ENCODE measurements at places on chromosomes 5 and 9.
A peak's percentile ranks its signal among the peaks of the same experiment; 100 is the strongest.

DNA sequence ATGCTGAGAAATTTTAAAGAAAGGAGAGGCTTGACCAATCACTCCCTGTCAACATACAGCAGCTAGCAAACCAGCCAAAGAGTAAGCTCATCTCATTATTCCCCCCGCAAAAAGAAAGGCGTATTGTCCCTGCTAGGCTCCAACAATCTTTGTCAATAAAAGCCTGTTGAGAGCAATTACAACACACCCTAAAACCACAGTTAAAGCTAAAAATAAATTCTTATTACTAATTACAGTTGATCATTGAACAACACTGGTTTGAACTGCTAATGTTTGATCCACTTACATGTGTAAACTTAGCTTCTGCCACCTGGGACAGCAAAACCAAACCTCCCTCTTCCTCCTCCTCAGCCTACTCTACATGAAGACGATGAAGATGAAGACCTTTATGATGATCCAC lies 151.2 kb downstream of the TSSK1B start:
- DNase-seq = no peak

DNA sequence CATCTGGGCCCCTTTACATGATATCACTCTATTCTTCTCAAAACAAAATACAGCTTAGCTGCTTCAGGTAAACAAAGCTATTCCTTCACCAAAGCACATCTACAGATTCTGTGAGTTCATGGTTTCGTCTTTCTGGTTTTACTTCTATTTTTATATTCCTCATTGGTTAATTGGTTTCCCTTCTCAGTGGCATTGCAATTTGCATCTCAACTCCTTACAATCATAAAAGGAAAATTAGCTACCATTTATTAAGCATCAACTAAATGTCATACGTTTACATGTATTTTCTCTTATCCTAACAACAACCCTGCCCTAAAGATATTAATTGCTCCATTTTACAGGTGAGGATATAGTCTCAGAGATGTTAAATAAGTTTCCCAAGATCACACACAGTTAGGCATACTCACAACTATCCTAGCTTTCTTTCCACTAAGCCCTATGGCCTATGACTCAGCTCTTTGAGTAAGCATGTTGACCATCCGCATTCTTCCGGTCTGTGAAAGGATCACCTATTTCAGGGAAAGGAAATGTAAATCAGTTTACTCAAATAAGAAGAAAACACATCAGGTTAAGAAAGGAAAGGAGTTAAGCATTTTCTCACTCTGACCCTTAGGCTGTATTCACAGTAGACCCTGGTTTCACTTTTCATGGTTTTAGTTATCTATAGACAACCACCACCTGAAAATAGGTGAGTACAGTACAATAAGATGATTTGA lies 146.1 kb downstream of the CAAP1 start:
- peak; percentile 74 for DNase-seq

DNA sequence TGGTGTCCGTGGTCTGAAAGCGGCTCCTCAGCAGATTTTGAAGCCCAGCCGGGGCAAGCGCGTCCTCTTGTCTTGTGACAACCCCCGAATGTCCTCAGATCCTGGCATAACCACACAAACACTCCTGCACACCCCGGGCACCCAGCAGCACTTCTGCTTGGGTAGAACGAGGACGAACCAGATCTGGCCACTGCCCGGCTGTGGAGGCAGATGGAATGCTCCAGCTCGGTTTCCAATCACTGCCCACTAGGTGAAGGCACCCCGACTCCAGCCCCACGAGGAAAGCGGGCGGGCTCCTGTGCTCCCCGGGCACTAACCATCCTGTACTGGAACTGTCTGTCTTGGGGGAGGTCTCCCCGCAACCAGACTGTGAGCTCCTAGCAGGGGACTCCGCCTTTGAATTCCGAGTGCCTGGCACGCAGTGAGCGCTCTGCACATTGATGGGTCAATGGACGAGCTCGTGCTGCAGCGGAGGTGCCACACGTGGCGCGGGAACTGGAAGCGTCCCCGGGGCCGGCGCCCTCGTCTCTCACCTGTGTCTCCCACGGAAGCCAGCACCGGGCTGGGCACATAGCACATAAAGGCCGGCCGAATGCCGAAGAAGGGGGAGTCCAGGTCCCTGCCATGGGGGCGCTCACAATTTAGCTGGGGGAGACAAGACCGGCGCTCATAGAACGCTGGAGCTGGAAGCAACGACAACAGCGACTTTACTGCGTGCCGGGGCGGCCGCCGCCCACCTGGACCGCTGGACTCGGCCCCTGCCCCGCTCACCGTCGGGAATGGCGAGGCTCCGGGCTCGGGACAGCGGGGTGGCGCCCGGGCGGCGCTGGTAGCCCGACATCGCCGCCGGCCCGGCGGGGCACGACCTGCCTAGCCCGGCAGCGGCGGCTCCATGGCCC lies 608 bp downstream of the ENTR1 start:
- DNase-seq = peak; percentile 58

DNA sequence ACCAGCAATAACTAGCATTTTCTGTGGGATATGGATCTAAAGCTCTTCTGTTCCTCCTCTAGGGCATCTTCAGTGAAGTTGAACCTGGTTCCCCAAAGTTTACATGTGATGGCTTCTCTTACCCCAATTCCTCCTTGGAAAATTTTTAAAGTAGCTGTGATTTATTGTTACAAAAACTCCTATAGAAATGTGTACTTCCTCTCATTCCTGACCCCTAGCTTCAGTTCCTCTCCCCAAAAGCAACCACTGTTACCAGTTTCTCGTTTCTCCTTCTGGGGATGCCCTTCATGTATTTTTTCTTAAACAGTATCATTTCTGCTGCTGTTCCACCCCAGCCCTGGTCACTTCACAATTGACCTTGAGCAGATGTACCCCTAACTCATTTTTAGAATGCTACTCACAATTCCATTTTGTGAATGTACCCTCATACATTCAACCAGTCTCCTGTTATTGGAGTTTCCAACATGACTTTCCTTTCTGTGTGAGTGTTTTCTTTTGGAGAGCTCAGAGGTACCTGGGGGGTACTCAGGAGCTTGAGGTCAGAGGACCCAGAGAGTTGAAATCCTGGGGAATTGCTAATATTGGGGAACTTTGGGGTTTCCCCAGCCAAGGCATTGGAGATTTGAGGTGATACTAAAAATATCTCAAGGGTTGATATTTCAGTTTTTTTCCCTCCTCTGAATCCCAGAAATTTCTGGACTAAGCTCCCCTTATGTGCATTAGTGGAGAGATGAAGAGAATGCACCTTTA lies 18.6 kb upstream of the GLRX start:
- no peak for DNase-seq

- no peak for DNase-seq
Measured at GRCh38 chr5:16427587-16427986, 38.0 kb downstream of the ZNF622 start.

- DNase-seq = peak; percentile 80
Measured at GRCh38 chr5:59596586-59597350, 296.8 kb downstream of the PDE4D start.

DNA sequence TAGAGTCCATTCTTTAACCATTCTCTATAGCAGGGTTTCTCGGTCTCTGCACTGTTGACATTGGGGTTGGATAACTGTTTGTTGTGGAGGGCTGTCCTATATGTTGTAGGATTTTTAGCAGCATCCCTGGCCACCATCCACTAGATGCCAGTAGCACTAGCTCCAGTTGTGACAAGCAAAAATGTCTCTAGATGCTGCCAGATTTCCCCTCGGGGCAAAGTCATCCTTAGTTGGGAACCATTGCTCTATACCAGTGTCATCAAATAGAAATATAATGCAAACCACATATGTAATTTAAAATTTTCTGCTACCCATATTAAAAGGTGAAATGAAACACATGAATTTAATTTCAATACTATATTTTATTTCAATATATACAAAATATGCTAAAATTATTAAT lies 2.9 kb downstream of the TTC23L start:
- DNase-seq = no peak

DNA sequence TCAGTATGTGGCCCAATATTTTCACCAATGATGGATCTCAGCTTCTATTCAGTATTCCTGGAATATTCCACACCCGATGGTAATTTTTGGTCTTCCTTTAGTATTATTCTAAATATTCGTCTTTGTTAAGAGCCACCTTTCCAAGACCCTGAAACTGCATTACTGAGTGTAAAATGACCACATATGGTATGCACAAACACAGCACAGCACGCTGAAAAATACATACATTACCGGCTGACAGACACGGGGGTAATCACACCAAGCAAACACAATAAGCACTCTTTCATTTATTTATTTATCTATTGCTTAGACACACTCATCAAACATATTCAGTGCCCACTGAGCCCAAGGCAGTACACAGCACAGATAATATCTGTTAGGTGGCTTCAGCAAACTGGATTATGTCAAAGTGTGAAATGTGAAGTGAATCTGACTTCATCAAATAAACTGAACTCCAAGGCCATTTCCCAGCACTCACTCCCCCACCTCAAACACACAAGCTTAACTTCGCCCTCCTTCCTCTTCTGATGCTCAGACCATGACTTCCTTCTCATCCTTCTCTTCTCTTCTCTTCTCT lies 1637.8 kb upstream of the C9orf72 start:
- no peak for DNase-seq

- DNase-seq = no peak
Measured at GRCh38 chr9:19927560-19927959, 138.7 kb upstream of the SLC24A2 start.

GRCh38 chr5:177474846-177475562 lies 1.6 kb upstream of the DBN1 start:
- DNase-seq = no peak

DNA sequence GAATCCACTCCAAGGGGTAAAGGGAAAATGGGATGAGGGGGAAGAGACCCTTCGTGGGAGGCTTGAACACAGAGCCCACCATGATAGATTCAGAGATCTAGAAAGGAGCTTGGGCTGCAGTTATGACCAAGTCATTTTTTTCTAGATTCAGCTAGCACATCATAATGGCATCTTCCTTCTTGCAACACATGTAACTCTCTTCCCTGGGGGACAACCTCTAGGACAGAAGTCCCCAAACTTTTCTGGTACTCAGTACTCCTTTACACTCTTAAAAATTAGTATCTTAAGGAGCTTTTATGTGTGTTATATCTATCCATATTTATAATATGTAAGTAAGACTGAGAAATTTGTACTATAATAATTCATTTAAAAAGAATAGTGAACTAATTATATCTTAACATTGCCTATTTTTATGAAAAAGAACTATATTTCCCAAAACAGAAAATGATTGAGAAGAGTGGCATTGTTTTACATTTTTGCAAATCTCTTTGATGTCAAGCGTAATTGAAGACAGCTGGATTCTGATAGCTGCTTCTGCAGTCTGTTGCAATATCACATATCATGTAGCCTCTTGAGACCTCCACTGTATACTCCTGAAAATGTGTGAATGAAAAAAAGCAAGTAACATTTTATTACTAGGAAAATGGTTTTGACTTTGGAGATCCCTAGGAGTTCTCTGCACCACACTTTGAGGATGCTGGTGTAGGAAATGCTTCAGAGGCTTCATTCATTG lies 875 bp downstream of the ACO1 start:
- peak; percentile 47 for DNase-seq

GRCh38 chr9:98263482-98264357 lies 8.3 kb upstream of the TBC1D2 start:
- peak; percentile 85 for DNase-seq

DNA sequence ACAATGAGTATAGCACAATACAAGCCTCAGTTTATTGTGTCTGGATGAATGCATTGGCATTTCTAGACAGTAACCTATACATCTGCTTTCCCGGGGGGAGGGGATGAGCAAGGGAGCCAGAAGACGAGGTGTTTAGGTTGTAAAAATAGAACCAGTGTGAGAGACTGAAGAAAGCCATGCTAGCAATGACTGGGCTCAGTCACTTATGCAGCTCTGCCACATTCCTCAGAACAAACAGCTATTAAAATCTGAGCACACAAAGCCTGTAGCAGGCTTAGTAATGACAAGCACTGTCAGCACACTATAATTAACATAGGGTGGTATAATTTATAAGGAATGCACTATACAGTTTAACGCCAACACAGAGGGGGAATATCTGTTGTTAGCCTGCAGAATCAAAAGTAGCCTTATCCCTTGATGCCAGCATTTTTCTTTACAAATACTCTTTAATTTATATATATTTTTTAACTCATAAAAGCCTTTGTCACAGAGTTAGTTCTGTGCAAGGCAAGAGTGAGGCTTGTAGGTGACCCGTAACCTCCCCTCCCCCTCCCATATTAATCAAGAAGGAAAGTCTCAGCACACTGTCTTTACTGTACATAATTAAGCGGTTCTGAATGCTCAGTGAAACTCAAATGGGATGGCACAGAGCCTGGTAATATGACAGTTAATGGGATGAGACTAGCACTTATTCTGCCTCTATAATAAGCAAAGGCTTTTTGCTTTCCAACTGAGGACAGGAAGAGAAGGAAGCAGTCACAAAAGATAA lies 295.4 kb downstream of the CSNK1G3 start:
- no peak for DNase-seq

DNA sequence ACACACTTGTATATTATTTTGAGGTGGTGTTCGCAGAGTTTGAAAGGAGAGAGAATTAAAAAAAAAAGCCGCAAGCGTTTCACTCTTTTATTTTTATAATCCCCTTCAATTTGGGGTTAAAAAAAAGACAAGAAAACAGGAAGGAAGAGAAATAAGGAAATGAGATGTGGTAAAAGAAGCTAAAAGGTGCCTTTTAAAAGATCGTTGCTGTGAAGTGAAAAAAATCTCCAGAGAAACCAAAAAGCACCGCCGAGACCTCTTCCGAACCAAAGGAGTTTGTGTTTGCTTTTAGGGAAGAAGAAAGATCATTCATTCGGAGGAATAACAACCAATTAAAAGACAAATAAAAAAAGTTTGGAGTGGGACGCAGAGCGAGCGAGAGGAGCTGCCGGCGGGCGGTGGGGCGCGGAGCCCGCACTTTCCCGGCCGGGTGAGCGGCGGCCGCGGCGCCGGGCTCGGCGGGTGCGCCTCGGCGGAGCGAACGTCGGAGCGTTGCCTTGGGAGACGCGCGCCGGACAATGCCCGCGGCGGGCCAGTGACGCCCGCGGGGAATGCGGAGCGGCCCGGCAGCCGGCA lies 355 bp downstream of the TLE4 start:
- DNase-seq = peak; percentile 55

- DNase-seq = no peak
Measured at GRCh38 chr9:92393686-92394085, 10.7 kb downstream of the OGN start.

GRCh38 chr5:120101771-120102170 lies 362.3 kb upstream of the PRR16 start:
- DNase-seq = no peak

GRCh38 chr9:28270156-28270555 lies 696.9 kb upstream of the C9orf72 start:
- peak; percentile 3 for DNase-seq

GRCh38 chr9:133855802-133856521 lies 117.8 kb upstream of the SARDH start:
- peak; percentile 99 for DNase-seq

DNA sequence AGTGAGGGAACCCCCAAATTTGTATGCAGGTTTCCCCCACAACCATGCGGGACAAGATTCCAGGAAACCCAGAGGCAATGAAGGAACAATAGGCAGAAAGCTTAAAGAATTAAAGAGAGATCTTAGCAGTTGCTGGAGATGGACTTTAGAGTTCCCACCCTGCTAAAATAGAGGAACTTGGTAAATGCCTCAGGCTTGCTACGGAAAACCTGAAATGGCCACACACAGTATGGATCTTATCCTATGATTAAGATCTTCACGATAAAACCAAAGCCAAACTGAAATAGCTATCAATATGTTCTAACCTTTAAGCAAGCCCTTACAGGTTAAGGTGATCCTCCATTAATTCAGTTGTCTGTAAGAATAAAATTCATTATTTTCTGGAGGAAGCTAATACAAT lies 148.3 kb downstream of the RANBP17 start:
- no peak for DNase-seq
